ENCODE measurements at places on chromosomes 4 and X. TPM values are rescaled to one million over a fixed set of nuclear protein-coding genes. Genes with fewer than 3 reads are reported as not detected.

The CYSLTR1 gene
- total RNA-seq, result 13.2 TPM

The PHEX gene
- 2.4 TPM for total RNA-seq

The MID2 gene
- total RNA-seq, result 9.1 TPM

GRCh38 chr4:158652920-158653319, 18.8 kb downstream of the C4orf46 start:
- DNase-seq, result no peak

DNA sequence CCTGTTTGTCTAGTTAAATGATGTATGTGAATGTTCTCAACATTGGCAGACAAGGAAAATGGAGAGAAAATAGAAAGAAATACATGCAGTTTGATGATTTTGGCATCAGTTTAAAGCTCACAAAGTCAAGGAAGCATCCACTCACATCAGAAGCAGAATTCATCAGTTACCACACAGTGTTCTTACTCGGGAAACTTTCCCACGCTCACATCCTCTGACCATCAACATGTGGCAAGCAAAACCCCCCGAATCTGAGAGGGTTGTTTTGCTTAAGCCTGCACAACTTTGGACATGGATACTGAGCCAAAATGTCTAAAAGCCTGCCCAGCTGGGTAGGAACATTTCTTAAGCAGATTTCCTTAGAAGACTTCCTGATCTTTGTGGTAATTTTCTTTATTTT, 407.6 kb downstream of the ANKRD50 start:
- no peak for DNase-seq

DNA sequence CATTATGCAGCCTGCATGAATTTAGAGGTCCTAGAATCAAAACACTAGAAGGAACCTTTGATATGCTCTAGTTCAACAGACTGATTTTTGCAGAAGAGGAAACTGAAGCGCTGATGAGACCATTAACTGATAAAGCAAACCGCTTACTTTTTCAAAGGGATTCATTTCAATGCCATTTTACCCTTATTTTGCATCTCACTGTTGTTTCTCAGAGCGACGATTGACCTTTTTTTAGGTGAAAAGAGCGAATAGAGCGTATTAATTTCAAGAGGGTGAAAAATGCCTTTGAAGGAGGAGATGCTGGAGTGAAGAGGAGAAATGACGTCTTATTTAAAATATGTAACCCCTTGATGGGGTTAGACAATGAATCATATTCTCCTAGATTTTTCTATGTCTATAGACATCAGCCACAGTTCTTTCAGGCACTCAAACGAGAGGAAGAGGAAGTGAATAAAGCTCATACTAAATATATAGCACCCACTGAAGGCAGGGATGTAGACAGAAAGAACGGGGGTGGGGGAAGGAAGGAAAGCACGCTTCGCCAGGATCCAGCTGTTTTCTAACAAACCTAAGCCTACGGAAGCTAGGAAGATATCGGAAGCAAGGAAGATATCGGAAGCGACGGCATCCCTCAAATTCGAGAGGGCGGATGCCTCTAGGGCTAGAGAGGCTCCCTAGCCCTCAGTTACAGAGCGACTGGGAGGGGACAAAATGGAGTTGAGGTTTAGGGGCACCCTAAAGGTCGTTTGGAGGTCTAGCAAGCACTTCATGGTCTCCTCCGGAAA, 848 bp downstream of the ACSL4 start:
- DNase-seq, result no peak

- DNase-seq, result no peak
These were observed 433.0 kb downstream of the PCDH10 start for GRCh38 chr4:133581996-133582619.

- no peak for DNase-seq
These were observed 118.7 kb upstream of the AP1S2 start for GRCh38 chrX:15973299-15973698.
